Progenitor cell of endocrine pancreas (in vitro differentiated cells): ENCODE measurements at places on chromosomes 5 and 9. TPM values are rescaled to one million over a fixed set of nuclear protein-coding genes. Genes with fewer than 3 reads are reported as not detected.
A peak's percentile ranks its signal among the peaks of the same experiment; 100 is the strongest.

DNA sequence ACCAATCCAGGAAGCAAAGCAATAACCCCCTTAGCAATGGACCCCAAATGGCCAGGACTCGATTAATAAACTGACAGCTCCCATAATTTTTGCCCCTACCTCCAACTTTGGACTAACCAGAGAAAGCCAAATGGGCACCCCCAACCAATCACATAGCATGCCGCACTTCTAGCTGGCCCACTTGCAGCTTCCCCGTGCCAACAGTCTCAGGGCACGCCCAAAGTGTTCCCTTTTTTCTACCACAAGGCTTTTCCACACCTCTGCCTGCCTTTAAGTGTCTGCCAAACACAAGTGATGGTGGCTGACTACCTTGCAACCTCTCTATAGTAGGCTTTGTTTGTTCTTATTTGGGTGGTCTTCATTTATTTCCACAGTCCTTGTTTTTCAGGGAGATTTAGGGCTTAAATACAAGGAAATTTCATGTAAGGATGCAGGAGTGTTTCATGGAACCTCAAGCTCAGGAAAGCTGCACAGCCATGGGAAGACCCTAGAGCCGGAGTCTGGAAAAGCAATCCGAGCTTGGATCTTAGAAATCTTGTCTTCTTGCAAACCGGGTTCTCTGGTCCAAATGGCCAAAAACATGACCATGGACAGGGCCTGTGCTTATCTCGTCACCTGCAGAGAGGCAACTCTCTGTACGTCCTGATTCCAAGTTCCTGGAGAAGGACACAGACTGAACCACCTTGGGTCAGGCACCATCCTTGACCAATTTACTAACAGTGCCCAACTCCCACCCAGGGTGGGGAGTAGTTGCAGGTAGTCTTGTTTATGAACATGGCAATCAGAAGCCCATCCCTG is 89.2 kb downstream of the THBS4 start:
- no peak overlapping the region for H3K27ac ChIP-seq
- peaks cover 11% of the 10 kb centered on the region for H3K4me1 ChIP-seq
- DNase-seq = no peak

- H3K27me3 ChIP-seq = no peaks in the 10 kb centered on the region
- H3K4me1 ChIP-seq = peaks cover 26% of the 10 kb centered on the region
- peak overlapping the region; percentile 32 for H3K27ac ChIP-seq
- H3K4me3 ChIP-seq = no peak overlapping the region
- peaks cover 26% of the 10 kb centered on the region for H3K36me3 ChIP-seq
- no peak for DNase-seq
These were observed 36.0 kb downstream of the B4GALT1 start for GRCh38 chr9:33130961-33131789.

- no peaks in the 10 kb centered on the region for H3K36me3 ChIP-seq
- no peaks in the 10 kb centered on the region for H3K27me3 ChIP-seq
- no peak overlapping the region for H3K4me3 ChIP-seq
- DNase-seq = no peak
- H3K4me1 ChIP-seq = peaks cover 2% of the 10 kb centered on the region
These were observed 14.6 kb downstream of the CPEB4 start for GRCh38 chr5:173902743-173903142.

DNA sequence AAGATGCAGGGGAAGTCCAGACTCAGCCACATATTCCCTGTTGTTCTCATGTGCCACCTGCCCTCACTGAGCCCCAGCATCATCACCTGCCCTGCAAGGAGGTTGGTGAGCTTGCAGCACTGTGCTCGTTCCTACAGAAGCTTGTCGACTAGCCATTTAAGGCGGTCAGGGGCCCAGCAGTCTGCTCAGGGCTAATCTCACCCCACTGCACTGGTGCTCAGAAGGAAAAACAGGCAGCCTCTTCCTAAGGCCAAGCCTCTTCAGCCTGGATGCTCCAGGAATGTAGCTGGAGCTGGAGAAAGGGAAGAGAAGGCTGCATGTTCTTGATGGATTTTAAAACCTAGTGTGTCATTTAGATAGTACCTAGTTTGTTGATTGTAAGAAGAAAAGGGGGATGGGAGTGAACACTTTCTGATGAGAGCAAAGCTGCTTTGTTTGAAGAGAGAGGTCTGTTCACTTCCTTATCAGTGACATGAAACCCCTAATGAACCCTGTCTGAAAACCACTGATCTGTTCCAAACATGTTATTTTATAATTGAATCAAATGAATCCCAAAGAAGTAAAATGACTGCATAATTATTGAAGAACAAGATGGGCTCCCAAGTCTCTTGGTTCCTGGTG is 10.6 kb upstream of the ASPN start:
- H3K27ac ChIP-seq = no peak overlapping the region
- DNase-seq = no peak

DNA sequence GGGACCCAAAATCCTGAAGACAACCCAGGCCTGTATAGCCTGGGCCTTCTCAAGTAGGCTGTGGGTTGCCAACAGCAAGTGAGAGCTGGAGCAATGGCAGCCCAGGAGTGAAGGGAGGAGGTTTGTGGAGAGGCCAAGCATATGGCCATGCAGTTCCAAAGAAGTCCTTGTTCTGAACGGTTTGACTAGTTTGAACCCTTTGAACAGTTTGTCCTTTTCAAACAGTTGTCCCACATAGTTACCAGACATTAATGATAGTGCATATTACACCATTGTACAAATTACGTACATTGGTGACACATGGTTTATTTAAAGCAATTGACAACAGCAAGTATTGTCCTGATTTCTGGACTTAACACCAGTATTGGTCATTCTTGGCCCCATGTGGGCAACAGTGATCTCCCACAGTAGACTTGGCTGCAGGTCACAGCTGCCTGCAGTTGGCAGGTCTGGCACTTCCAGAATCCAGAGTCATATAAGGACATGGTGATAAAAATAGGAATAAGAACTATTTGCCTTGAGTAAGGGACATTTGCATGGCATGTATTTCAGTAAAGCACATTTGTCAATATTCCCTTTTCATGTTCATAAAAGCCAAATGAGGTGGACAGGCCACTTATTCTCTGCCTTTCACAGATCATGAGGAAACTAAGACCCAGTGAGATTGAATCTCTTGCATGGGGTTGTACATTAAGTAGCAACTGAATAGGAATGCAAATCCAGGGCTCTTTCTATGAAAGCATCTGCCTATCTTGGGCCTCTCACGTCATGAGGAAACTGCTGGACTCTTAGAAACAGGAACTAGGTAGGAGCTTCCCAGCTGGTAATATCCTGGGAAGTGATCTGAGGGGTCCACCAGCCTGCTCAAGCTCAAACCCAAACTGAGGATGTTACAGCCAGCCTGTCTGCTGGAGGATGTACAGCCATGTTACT is 30.3 kb downstream of the SLC25A48 start:
- DNase-seq = no peak
- peaks cover 7% of the 10 kb centered on the region for H3K27me3 ChIP-seq
- no peaks in the 10 kb centered on the region for H3K36me3 ChIP-seq

- H3K4me3 ChIP-seq = no peak overlapping the region
- DNase-seq = no peak
- H3K27me3 ChIP-seq = no peaks in the 10 kb centered on the region
- peaks cover 30% of the 10 kb centered on the region for H3K36me3 ChIP-seq
- H3K27ac ChIP-seq = no peak overlapping the region
- no peaks in the 10 kb centered on the region for H3K4me1 ChIP-seq
These were observed 14.7 kb downstream of the TLN1 start for GRCh38 chr9:35717132-35717870.

GRCh38 chr5:74285675-74286280 is 354.8 kb downstream of the ENC1 start:
- H3K36me3 ChIP-seq = no peaks in the 10 kb centered on the region
- no peak for DNase-seq
- no peak overlapping the region for H3K27ac ChIP-seq
- H3K27me3 ChIP-seq = peaks cover 48% of the 10 kb centered on the region
- H3K4me1 ChIP-seq = peaks cover 5% of the 10 kb centered on the region

DNA sequence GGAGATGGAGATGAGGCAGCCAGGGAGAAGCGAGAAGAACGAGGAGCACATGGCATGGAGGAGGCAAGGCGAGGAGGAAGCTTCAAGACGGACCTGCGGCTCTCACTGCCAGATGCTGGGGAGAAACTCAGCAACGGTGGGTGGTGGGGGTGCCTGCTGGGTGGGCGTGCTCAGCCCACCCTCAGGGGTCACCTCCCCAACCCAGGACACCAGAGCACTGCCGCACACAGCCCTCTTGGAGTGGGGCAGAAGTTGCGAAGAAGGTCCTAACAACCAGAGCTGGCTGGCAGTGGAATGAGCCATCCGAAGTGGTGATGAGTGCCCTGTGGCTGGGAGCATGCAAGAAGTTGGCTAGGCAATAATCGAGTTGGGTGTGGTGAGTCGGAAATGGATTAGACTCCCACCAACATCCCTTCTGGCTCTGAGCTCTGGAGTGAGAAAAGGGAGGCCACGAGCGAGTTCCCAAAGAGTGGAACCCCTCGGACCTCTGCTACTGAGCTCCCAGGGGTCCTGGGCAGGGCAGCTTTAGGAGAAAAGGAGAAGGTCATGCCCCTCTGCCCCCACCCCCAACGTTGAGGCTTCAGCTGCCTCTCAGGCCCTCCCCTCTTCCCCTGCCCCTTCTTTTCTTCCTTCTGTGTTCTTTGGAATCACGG is 212.7 kb upstream of the MVB12B start:
- DNase-seq = no peak
- no peak overlapping the region for H3K4me3 ChIP-seq
- no peaks in the 10 kb centered on the region for H3K4me1 ChIP-seq
- no peak overlapping the region for H3K27ac ChIP-seq
- H3K27me3 ChIP-seq = peaks cover 51% of the 10 kb centered on the region

DNA sequence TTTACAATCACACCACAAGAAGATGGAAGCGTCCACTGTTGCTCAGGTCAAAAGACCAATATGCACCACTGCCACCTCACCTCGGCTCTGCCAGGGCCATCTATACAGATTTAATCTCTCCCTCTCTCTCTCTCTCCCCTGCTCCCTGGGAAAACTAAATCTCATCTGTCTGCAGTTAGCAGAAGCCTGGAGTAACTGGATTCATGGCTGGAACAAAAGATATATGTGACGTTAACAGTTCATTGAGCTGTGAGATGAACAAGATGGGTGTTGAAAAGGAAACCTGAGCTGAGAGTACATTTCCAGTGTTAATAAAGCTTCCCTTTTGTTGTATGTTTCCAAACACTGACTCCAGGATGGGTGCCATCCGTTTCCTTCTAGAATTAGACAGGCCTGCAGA is 369.7 kb downstream of the CDK5RAP2 start:
- H3K27me3 ChIP-seq = peaks cover 10% of the 10 kb centered on the region
- H3K4me1 ChIP-seq = no peaks in the 10 kb centered on the region
- H3K27ac ChIP-seq = no peak overlapping the region
- no peaks in the 10 kb centered on the region for H3K36me3 ChIP-seq
- H3K4me3 ChIP-seq = no peak overlapping the region

ACTBL2 gene
- total RNA-seq = not detected in 2 replicates

FAM53C gene
- 56.6 TPM in 2 replicates for total RNA-seq

RNF145 gene
- total RNA-seq = 56.6 and 62.7 TPM in 2 replicates

TMEM252 gene
- not detected in 2 replicates for total RNA-seq

ZBTB5 gene
- 21.2 and 21.8 TPM in 2 replicates for total RNA-seq

POC5 gene
- 12.7 and 16.2 TPM in 2 replicates for total RNA-seq

OGN gene
- not detected in 2 replicates for total RNA-seq
